Left kidney (tissue), 8 donors: ENCODE measurements at places on chromosomes 16 and 17.
A peak's percentile ranks its signal among the peaks of the same experiment; 100 is the strongest.

- DNase-seq, result no peak
Observed at GRCh38 chr16:21081329-21081728, 69.3 kb downstream of the DNAH3 start.

DNA sequence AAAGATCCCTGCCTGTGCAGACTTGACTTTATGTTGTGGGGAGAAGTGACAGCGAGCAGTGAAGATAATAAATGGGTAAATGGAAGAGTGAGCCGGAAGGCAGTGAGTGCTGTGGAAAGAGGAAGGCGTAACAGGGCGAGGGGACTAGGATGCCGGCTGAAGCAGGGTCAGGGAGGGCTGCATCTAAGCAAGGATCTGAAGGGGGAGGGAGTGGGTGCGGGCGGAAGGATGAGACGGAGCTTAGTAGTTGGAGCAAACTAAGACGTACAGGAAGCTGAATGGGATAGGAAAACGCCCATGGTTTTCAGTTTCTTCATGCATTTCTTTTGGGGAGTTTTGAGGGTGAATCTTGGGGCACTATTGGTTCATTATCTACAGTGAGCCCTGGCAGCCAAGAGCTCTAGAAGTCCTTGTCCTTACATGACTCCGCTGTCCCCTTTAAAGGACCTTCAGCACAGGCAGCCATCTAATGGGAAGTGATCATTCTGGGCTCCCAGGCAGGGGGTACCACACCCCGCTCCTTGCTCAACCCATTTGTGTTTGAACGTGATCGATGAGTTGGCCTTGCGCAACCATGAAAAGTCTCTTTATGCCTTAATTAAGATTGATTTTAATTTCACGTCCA lies 10.4 kb upstream of the NAT9 start:
- DNase-seq, result no peak

- no peak for DNase-seq
Observed at GRCh38 chr17:80986046-80986445, 5.6 kb upstream of the CHMP6 start.

- DNase-seq, result no peak
Observed at GRCh38 chr17:77379832-77380231, 239.1 kb downstream of the SEC14L1 start.

DNA sequence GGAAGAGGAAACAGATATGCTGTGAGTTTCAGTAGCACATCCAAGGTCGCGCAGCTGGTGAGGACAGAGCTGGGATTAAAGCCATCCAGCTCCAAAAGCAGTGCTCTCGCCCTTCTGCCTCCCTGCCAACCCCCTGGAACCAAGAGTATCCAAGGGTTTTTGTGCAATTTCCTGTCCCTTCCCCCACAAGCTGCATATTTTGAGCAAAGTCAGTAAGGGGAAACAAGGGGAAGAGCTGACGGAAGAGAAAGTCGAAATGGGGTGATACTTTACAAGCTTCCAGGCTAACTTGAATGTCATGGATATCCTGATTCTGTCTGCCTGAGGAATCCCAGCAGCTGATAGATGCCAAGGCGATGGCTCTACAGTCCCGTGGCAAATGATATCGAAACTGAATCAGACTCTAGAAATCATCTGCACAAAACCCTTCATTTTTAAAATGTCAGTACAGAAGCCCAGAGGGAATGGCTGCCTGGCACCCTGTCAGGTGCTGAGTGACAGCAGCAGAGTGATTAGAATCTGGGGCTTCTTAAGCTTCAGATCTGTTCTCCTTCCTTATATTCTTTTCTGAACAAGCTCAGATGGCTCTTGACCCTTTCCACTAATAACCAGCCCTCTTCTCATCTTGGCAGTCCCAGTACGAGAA lies 42.9 kb upstream of the TEKT3 start:
- DNase-seq, result no peak

DNA sequence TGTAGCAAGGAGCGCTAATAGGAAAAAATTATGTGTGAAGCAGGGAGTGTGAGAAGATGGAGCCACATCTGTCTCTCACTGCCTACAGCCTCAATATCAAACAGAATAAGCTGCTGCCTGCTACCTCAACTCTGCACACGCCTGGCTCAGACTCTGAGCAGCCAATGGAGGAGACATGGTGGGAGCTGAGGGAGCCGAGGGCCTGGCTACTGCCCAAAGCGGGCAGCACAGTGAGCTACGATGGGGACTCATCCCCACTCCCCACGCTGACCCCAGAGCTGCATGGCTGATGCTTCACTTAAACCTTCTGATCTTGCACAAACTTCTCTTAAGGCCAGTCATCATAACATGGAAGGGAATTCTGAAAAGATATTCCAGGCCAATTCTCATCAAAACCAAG lies 11.1 kb upstream of the FLYWCH2 start:
- DNase-seq, result no peak

DNA sequence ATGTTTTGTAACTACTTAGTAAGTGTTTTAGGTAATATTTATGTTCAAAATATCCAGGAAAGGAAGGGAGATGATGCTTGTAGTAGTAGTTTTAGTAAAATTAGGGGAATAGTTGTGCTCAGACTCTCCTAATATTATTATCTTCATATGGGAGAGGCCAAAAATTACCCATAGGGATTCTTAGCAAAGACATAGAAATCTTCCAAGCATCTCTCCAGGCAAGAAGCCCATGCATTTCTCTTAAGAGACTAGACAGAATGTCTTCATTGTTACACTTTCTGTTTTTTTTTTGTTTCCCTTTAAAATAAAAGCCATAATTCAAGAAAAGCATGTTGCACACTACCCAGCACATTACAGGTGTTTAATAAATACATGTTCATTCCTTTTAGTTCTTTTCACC lies 180.6 kb downstream of the CYB561 start:
- no peak for DNase-seq

DNA sequence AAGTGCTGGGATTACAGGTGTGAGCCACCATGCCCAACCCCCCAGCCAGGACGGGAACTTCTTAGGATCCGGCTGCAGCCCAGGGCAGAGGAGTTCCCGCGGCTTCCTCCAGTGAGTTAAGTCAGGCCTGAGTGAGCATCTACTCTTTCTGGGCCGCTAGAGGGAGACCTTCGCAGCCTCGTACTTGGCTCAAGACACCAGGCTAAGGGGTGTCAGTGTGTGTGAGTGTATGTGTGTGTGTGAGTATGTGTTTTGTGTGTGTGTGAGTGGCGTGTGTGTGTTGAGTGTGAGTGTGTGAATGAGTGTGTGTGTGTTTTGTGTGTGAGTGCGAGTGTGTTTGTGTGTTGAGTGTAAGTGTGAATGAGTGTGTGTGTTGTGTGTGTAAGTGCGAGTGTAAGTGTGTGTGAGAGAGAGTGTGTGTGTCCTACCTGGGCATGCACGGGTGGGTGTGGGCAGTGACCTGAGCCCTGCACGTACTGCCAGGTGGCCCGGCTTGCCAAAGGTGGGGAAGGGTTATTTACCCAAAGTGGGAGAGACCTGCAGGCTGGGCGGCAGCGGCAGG lies 58.5 kb downstream of the TMEM235 start:
- DNase-seq, result peak; percentile 88

GRCh38 chr16:57807968-57808528 lies 5.8 kb upstream of the KIFC3 start:
- no peak for DNase-seq

- no peak for DNase-seq
Observed at GRCh38 chr16:16124438-16124837, 98.9 kb downstream of the ABCC6 start.

- DNase-seq, result peak; percentile 55
Observed at GRCh38 chr17:5694551-5694950, 110.2 kb upstream of the NLRP1 start.

- no peak for DNase-seq
Observed at GRCh38 chr16:24270721-24271442, 14.7 kb downstream of the CACNG3 start.

GRCh38 chr17:17150448-17150800 lies 55.7 kb downstream of the PLD6 start:
- DNase-seq, result no peak

DNA sequence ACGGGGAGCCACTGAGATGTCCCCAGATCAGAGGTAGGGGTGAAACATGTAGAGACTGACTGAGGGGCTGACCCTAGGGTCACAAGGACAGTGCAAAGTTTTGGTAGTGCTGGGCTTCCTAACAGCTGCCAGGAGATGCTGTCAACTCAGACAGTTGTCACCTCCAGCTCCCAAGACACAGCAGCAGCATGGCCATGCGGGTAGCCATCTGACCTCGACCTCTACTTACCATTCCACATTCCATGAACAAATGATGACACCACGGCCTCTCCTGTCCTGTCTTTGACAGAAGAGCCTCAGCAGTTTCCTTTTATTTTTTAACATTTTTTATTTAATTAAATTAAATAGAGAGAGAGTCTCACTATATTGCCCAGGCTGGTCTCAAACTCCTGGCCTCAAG lies 65.3 kb upstream of the NFAT5 start:
- no peak for DNase-seq

GRCh38 chr16:59698346-59699020 lies 964.4 kb upstream of the GOT2 start:
- DNase-seq, result no peak

GRCh38 chr16:49431040-49431439 lies 57.4 kb downstream of the C16orf78 start:
- DNase-seq, result no peak

- no peak for DNase-seq
Observed at GRCh38 chr17:1073241-1073962, 76.5 kb downstream of the TIMM22 start.

DNA sequence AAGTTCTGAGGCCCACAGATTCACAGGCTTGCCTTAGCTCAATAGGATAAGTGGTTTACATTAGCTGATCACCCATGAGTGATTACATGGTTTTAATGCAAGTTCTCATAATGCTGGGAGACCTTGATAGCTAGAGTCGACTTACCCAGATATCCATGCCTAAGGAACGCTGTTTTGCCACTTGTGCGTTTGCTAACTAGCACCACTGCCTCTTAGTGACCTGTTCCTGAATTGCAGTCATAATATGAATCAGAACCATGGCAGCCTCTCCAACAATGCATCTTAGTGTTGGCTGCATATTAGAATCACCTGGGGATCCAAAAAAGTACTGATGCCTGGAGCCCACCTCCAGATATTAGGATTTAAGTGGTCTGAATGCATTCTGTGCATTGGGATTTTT lies 251.1 kb upstream of the CDH5 start:
- no peak for DNase-seq

DNA sequence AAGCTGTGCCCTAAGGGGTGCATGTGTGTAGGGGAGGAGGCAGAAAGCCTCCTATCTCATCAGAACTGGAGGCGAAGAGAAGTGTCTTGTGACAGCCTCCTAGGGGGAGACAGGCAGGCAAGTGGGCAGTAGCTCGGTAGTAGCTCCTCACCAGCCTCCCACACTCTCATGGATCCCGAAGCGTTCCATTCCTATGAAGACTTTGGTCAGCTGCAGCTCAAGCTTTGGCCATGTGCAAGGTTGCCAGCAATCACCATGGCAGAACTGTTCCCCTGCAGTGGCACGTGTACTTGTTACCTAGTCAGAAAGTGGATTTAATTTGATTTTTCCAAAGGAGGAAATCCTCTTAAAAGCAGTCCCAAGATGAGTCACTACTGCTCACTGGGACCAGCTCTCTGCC lies 6.7 kb downstream of the MRPL58 start:
- DNase-seq, result no peak

- no peak for DNase-seq
Observed at GRCh38 chr16:80527297-80527696, 13.5 kb upstream of the DYNLRB2 start.

- DNase-seq, result no peak
Observed at GRCh38 chr17:3935825-3936355, 19.6 kb upstream of the P2RX1 start.

DNA sequence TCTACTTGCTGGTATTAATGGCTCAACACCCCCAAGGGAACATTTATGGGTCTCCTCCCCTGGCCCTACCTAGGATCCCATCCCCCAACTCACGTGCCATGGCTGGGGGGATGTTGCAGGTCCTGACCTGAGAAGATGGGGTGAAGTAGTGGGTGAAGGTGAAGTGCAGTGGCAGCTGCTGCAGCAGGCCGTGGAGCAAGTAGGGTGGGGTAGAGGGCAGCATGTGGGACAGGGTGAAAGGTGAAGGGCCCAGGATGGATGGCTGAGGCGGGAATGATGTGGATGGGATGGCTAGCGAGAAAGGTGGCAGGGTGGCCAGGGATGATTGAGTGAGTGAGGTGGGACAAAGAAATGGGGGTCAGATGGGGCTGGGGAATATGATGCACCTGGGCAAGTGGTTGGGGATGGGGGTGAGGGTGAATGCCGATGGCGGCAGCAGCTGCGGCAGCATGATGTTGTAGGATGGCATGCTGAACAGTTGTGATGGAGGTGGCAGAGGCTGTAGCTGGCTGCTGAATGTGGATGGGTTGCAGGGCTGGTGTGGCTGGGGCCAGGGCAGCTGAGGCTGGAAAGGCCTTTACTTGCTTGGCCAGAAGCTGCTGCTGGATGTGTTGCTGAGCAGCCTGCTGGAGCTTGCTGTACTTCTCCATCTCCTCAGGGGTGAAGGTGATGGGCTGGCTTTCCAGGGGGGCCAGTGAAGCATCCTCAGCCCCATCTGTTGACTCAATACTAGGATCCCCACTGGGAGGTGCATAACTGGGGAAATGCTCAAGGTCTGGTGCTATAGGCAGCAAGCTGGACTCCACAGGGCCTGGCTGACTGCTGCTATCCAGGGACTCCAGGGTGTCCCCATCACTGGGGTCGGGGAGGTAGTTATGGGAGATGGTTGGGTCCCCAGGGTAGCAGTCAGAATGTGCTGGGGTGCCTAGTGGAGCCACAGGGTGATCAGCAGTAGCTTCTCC lies 8.3 kb upstream of the ITGA2B start:
- DNase-seq, result no peak

- DNase-seq, result no peak
Observed at GRCh38 chr17:18201108-18201507, 17.5 kb downstream of the ALKBH5 start.

- peak; percentile 77 for DNase-seq
Observed at GRCh38 chr16:53773150-53773846, 69.3 kb downstream of the FTO start.
